ENCODE measurements at places on chromosomes 7 and 10. TPM values are rescaled to one million over a fixed set of nuclear protein-coding genes. Genes with fewer than 3 reads are reported as not detected.

Gene CACNA2D1
- polyA plus RNA-seq = 12.4 TPM

Gene ACTA2
- polyA plus RNA-seq = 206 TPM

Gene OR2A1
- 1.0 TPM for polyA plus RNA-seq

Gene ZNF735
- not detected for polyA plus RNA-seq

Gene GRM3
- 0.16 TPM for polyA plus RNA-seq

Gene EMX2
- polyA plus RNA-seq = 10.8 TPM

Gene AOC1
- polyA plus RNA-seq = 1.0 TPM

Gene SPDYE3
- 8.9 TPM for polyA plus RNA-seq

Gene IDI1
- polyA plus RNA-seq = 49.0 TPM

Gene WASHC2A
- polyA plus RNA-seq = 83.0 TPM

Gene DDIT4
- polyA plus RNA-seq = 68.8 TPM

Gene PALD1
- 11.8 TPM for polyA plus RNA-seq

Gene IFIT3
- 15.2 TPM for polyA plus RNA-seq

Gene TMEM236
- 0.50 TPM for polyA plus RNA-seq

Gene KLF14
- 0.42 TPM for polyA plus RNA-seq

Gene FOXI2
- 0.85 TPM for polyA plus RNA-seq

Gene POLR2J2
- 1.2 TPM for polyA plus RNA-seq

Gene RAMP3
- 8.0 TPM for polyA plus RNA-seq

Gene PNLIPRP1
- not detected for polyA plus RNA-seq

Gene CBX3
- polyA plus RNA-seq = 323 TPM

Gene PGAM2
- 0.26 TPM for polyA plus RNA-seq

Gene DPP6
- 155 TPM for polyA plus RNA-seq

Gene VIPR2
- 13.3 TPM for polyA plus RNA-seq

Gene NXPH1
- polyA plus RNA-seq = 0.12 TPM

Gene FAM180A
- polyA plus RNA-seq = not detected

Gene STN1
- polyA plus RNA-seq = 27.3 TPM

Gene CLRN3
- polyA plus RNA-seq = 19.7 TPM

Gene NYAP1
- 1.6 TPM for polyA plus RNA-seq

Gene RBP3
- polyA plus RNA-seq = 0.11 TPM

Gene ANKRD61
- 1.5 TPM for polyA plus RNA-seq

Gene EEPD1
- polyA plus RNA-seq = 6.2 TPM

Gene ELFN1
- polyA plus RNA-seq = 12.3 TPM

Gene SLC13A4
- 1.1 TPM for polyA plus RNA-seq

Data from left renal pelvis (tissue), 4 donors.